ENCODE measurements at places on chromosomes 7 and 10.

GRCh38 chr10:110634527-110635209 lies 9.5 kb upstream of the RBM20 start:
- DNase-seq, result peak; percentile 42

- DNase-seq, result peak; percentile 82
Observed at GRCh38 chr10:12605580-12606405, 256.4 kb downstream of the CAMK1D start.

DNA sequence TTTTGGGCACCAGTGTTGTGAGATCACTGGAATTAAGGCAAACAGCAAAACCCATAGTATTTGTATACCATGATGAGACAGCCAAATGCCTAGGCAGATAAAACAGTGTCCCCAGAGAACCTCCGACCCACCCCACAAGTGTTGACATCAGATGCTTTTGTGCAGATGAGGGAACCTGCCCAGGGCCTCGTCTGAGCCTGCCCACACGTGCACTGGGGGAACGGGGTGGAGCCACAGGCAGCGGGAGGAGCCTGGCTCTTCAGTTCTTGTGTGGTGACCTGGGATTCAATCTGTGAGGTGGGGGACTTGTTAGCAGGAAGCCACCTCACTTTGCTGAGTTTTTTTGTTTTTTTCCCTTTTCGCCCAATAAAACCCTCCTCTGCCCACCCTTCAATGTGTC lies 33.4 kb upstream of the OPTN start:
- DNase-seq, result no peak

- DNase-seq, result no peak
Observed at GRCh38 chr7:137953043-137953664, 48.7 kb downstream of the CREB3L2 start.

- DNase-seq, result no peak
Observed at GRCh38 chr7:31991846-31992245, 78.4 kb downstream of the PDE1C start.

DNA sequence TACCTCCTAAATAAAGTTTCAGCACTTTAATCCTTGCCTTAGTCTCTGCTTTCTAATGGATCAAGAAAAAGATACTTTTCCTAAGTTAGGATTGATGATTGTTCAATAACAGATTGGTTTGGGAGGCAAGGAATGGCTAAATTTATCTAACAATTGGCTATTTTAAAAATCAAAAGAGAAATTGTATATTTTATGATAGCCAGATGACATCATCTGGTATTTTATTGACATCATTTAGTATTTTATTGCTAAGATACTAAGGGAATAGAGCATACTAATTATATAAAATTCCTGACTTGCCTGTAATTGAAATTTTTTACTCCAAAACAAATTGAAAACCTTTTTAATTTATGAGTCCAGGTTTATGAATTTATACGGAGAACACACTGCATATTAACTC lies 19.3 kb upstream of the FAM13C start:
- no peak for DNase-seq

- no peak for DNase-seq
Observed at GRCh38 chr7:121578669-121579068, 182.6 kb upstream of the FAM3C start.

- no peak for DNase-seq
Observed at GRCh38 chr10:69810675-69811397, 9.1 kb downstream of the COL13A1 start.

GRCh38 chr10:3760083-3760482 lies 24.9 kb downstream of the KLF6 start:
- no peak for DNase-seq

DNA sequence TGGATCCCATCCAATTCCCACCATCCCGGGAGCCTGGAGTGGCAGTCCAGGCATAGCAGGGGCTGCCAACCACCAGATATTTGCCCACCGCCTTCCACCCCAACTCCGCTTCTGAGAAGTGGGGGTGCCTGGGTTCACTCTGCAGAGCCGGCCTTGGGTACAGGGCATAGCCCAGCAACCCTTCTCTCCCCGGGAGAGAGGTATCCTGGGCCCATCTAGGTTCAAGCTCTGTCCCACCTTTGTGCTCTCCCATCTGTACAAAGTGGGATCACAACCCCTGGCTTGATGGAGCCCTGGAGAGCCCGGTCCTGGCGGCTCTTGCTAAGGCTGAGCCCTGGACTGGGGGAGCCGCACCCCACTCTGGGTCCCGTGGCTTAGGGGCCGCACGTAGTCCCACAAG lies 12.2 kb downstream of the MICALL2 start:
- no peak for DNase-seq
